ENCODE measurements at places on chromosomes 4 and X. TPM values are rescaled to one million over a fixed set of nuclear protein-coding genes. Genes with fewer than 3 reads are reported as not detected.
A peak's percentile ranks its signal among the peaks of the same experiment; 100 is the strongest.

DNA sequence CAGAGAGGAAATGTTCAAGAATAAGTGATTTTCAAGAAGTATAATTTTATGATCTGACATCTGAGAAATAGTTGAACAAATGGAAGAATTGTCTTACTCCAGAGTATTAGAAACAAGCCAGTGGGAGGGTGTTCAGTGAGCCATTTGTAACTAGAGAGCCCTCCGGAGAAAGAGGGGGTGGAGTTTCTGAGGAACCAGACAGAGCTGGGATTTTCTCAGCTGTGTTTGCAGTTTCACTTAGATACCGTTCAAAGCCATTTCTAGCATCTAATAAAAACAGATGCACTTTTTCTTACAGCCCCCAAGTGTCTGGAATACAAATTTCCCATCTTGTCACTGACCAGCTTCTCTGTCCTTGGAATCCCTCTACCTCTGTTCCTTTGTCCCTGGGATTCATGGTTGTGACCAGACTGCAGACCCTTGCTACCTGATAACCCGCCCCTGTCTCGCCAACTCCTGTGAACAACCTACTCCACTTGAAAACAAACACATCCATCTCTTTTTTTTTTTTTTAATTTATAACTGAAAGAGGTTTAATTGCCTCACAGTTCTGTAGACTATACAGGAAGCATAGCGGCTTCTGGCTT is 132.8 kb upstream of the KLF3 start:
- peak; percentile 41 for DNase-seq

Gene DMD
- 73.5 TPM for polyA plus RNA-seq

Gene SEPTIN11
- polyA plus RNA-seq: 56.6 TPM

Gene UNC5C
- 11.0 TPM for polyA plus RNA-seq

- no peak for DNase-seq
Observed at GRCh38 chr4:26525771-26526150, 35.5 kb upstream of the CCKAR start.

Gene FAM156B
- 35.4 TPM for polyA plus RNA-seq

DNA sequence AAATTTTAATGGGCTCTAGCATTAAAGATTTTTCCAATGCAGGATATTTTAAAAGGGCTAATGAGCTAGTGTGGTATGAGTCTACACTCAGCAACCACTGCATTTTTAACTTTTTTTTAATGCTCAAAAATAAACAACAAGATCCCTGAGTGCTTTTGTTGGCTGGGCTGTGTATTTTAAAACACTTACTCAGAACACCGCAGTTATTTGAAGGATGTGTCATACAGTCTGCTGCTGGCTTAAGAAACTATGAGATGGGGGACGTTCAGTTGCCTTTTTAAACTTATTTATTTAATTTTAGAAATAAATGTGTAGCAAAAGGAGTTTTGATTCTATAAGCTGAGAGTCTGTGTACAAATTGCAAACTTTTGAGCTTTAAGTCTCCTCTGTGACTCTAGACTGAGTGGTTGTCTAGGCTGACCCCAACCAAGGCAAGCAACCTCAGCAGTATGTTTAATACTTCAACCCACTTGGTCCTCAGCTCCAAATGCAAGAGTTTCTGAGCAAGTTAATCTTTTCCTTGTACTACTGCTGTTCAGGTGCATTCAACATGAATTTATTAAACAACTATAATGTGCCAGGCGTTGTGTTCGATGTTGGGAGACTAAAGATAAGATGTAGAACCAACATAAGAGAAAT is 278.6 kb upstream of the DIPK2B start:
- no peak for DNase-seq

Gene CFAP99
- polyA plus RNA-seq: not detected

GRCh38 chr4:165906272-165906671 is 33.2 kb downstream of the TLL1 start:
- DNase-seq: no peak

DNA sequence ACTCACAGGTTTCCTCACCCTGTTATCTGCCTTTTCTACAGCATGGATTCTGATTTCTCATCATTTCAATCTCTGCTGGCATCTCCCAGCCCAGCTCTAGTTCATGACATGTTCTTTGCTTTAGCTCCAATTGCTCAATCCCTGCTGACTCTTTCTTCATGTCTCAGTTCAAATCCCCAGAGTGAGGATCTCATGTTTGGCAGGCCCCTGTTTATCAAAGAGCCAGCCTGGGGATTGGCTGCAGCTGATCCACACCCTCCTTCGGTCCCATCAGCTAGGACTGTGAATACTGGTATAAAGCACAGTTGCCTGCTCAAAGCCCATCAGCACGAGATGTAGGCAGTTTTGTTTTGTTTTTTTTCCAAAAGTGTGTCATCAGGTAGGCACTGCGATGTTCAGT is 14.4 kb upstream of the CC2D2A start:
- DNase-seq: peak; percentile 89

DNA sequence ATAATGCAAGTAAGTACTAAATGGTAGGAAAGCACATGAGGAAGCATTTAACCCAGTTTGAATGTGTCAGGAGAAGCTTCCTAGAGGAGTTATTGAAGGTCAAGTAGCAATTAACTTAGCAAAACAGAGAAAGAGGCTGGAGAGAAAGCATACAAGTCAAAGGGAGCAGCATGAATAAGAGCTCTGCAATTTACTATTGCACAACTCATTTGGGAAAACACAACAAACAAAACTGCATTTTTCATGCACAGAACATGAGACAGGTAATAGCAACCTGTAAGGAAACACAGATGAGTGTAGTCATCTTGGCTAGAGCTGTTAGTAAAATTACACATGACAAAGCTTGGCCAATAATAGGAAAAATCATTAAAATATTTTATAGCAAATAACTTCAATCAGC is 538.1 kb downstream of the PPP4R3C start:
- DNase-seq: no peak

DNA sequence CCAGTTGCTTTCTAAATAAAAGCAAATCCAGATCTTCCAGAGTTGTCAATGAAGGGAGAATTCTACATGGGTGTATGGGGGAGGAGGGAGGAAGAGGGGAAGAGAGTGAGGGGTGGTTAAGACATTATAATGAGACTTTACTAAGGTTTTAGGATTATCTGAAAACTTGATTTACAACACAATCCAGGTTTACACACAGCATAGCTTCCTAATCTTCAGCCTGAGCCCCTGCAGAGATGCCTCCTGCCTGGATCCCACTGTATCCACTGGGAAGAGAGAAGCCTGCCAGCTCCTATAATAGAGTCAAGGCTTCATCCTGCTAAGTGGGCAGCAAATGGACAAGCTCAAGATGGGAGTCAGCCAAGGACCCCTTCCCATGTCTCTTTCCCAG is 85.6 kb upstream of the KIT start:
- DNase-seq: no peak

Measured in cardiac muscle cell (in vitro differentiated cells and primary cell).